AG04450 (cell line): ENCODE measurements at places on chromosomes 5 and 9.

DNA sequence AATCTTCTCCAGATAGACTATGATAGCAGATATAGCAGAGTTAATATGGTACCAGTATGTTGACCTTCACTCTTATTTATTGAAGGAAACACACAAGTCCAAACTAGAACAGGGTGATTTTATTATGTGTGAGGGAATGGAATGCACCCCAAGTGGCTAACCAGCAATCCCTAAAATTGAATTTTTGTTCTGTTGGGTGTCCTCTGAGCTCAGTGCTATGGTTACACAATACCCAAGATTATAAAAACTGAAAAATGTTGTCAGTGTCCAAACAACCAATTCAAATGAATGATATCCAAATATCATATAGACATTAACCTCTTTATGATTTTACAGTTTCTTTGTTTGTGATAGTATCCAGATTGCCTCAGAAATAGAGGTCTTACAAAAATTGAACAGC is 60.9 kb downstream of the NNT start:
- DNase-seq: no peak

GRCh38 chr9:78918976-78919375 is 622.1 kb downstream of the PSAT1 start:
- no peak for DNase-seq

- peak; percentile 81 for DNase-seq
Observed at GRCh38 chr5:134029156-134029555, 24.4 kb upstream of the VDAC1 start.

DNA sequence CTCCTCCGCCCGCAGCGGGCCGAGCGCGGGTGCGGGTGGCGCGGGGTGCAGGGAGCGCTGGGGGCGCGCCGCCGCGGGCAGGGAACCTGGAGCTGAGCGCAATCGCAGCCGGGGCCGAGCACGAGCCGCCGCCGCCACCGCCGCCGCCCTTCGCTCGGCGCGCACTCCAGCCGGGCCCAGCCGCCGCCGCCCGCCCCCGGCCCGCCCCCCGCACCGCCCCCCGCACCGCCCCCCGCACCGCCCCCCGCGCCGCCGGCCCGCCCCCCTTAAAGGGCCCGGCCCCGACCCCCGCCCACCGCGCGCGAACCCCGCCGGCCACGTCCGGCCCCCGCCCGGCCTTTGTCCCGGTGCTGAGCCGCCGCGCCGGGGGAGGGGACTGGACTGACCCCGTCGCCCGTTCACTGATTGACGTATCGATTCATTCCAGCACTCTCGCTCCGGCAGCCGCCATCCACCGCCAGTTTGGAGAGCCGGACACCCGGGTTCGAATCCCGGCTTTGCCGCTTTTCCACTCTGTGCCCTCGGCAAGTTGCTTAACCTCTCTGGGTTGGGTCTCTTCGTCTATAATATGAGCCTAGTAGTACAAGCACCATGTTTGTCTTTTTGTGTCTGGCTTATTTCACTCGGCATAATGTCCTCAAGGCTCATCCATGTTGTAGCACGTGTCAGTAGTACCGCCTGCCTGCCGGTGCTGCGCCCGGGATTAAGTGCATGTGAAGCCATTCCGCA is at the start of gene SH3PXD2B:
TSS of gene SH3PXD2B (minus strand) at position 168 of the 729 bp plus-strand sequence. CDS start 173 bp downstream, outside the sequence.
- no peak for DNase-seq

GRCh38 chr5:126801992-126802294 is 25.0 kb downstream of the LMNB1 start:
- DNase-seq: no peak

GRCh38 chr9:124654431-124654830 is 116.7 kb downstream of the NR6A1 start:
- no peak for DNase-seq

DNA sequence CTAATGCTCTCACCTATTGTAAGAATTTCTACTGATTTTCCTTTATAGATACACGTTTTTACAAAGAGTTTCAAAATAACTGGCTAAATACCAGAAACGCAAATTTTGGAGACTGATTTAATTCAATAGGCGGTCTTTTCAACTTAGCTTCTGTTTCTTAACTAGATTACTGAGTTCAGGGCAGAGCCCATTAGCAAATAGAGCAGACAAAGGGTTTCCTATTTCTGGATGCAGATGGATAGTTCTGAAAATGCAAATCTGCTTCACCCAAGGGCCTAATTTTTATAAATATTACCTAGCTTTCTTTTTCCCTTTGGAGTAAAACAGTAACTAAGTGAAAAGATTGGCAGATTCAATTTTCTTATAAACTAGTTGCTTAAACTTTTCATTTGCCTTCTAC is 13.6 kb upstream of the KIAA1958 start:
- DNase-seq: no peak

- no peak for DNase-seq
Observed at GRCh38 chr5:175394601-175395000, 49.4 kb downstream of the DRD1 start.

DNA sequence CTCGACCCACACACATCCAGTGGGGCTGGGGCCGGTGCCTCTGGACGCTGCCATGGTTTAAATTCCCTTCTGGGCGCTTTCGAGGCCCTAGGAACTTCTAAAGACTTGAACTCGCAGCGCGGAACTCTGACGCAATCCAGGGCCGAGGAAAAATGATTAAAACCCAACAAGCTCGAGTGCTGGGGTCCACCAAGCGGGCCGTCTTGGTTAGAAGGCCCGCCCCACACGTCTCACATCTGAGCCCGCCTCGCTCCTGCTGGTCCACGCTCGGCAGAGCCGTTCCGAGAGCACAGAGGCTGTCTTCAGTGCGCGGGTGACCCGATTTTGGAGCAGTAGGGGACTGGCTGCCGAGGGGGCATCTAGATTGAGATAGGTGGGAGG is 1.5 kb downstream of the CRHBP start:
- no peak for DNase-seq

DNA sequence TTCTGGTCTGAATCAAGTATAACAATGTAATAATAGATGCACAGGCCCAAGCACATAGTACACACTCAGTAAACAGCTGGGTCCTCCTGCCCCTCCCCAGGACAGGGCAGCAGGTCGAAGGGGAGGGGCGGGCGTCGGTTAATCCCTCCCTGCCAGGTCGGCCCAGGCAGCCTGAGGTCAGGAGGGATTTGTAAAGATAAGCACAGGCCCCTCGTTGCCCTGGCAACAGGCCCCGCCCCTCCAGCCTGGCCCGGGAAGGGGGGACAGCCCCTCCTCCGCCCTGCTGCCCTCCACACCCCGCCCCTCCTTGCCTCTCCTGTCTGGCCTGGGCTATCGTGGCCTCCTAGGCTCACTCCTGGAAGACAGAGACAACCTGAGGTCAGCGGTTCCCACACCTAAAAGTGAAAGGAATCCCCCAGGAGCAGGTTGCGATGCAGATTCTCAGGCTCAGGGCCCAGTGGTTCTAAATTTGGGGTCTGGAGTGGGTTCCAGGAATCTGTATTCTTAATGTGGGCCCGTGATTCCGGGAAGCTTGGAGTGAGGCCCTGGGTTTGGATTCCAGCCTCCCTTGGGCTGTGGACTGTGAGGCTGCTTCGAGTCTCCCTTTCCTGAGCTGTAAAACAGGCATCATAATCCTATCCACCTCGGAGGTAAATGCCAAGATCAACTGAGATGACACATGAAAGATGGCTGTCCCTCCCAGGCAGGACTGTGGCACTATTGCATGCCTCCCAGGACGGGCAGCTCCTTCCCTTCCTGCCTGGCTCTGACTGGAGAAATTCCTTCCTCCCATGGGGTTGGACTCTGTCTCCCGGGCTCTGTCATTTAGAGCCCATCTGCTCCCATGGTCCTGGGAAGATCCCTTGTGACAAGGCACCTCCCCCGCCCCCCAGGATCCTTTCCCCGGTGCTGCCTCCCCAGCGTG is 4.4 kb downstream of the CRB2 start:
- no peak for DNase-seq

- DNase-seq: no peak
Observed at GRCh38 chr5:179311091-179311470, 34.2 kb downstream of the ADAMTS2 start.

DNA sequence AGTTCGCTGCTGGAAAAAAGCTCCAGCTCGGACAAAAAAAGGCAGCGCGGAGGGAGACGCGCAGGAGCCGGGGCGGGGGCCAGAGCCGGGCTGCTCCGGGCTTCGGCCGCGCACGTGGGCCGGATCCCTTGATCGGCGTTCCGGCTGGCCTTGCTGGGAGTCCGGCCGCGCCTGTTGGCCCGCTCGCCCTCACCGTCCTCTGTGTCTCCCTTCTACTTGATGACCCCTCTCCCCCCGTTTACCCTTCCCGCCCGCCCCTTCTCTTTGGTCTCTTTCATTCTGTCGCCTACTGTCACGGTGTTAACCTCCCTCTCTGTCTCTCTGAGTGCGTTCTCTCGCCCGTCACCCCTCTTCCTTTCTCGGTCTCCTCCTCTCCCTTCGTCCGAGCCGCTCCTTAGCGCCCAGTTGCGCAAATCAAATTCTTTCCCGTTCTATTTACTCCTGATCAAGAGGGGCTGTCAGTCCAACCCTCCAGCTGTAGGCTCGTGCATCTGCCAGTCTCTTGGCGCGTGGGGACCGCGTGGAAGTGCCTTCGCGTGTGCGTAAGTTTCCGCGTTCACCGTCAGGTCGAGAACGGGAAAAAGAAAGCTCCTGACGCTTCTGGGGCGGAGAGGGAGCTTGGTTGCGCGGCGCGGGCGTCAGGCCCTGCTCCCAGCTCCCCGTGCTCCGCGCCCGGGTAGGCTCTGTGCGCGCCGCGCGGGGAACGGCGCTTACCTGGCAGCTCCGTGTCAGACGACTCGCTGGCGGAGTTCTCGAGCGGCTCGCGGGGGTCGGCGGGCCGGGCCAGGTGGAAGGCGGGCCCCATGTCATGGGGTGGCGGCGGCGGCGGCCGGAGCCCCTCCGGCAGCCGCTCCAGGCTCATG is 798 bp downstream of the PITX1 start:
- DNase-seq: peak; percentile 10

GRCh38 chr9:7729371-7730163 is 70.0 kb downstream of the DMAC1 start:
- DNase-seq: no peak

GRCh38 chr9:36691671-36692070 is 119.0 kb downstream of the MELK start:
- DNase-seq: no peak

DNA sequence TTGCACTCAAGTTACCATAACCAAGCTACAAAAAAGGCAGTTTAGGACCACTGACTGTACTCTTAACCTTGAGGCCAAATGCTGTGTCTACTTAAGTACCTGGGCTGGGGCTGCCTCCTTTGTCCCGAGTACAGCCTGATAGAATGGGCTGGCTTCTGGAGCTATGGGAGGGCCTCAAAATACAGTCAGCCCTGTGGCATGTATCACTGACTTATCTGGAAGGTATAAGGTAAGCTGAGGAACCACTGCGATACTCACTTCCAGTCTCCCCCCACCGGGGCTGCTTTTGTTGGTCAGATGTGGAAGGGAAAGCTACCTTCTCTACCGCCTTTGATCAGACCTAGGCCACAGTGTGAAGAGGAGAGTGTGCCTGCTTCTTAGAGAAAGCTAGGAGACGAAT is 404.8 kb downstream of the ARHGEF28 start:
- no peak for DNase-seq

DNA sequence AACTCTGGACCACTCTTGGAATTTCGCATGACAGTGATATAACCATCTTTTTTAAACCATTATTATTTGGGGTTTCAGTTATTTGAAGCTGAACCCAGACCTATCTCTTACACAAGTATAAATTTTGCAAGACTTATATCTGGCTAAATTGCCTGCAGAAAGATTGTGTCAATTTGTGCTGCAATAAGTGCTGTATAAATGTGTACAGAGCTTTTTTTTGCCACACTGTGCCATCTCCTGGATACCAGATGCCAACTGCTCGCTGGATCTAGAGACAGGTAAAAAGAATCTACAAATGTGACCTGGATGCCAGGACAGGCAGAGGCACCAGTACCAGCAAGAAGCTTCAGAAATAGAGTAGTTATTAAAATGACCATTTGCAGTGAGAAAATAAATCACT is 25.9 kb upstream of the TTC39B start:
- no peak for DNase-seq

DNA sequence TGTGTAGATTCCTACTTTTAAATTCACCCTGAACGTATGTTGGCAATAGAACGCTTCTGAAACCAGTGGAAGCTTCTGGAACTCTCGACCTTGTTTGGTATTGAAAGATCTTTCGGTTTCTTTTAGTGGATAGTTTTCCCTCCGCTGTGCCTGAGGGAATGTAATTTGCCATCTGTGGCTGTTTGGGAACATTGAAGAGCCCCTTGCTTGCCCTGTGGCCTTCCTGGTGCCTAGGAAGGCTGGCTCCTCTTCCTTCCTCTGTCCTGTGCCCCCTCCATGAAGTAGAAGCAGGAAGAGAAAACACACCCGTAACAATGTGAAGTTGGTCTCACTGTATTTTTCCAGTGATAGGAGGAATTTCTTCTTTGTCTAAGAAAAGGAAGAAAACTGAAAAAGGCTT is 274.3 kb downstream of the AOPEP start:
- no peak for DNase-seq

DNA sequence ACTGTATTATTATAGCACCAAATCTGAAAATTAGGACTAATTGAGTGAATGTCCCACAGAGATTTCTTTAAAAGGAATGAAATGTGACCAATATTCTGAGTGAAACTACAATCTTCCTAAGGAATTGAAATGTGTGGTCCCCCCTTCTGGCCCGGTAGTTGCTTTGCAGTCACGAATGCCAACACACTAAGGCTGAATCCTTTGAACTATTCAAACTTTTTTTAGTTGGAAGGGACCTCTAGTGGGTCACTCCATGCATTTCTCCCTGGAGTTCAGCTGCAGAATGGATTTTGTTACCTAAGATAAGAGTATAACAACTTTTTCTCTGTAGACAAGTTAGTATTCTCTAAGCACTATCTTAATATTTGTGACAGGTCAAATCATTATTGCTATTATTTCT is 2.8 kb downstream of the CDH6 start:
- DNase-seq: no peak

GRCh38 chr5:86964889-86965288 is 302.8 kb upstream of the RASA1 start:
- DNase-seq: no peak

- no peak for DNase-seq
Observed at GRCh38 chr5:142690667-142691066, 4.8 kb upstream of the FGF1 start.

DNA sequence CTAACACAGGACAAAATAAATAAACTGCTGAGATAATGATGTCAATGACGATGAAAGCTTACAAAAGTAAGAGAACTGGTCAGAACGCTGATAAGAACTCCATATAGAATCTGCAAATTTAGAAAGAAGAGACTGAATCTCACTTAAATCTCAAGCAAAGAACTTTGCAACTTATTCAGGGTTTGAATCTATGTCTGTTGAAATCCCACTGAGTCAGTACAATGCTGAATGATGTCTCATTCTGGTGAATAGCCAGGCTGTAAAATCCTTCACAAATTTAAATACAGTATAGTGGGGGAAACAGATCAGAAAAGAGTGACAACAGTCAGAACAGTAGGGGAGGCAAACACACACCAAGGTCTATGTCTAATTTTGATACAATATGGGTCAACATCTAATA is 38.9 kb upstream of the NR3C1 start:
- DNase-seq: no peak
